CD4-positive, CD25-positive, alpha-beta regulatory T cell (primary cell): ENCODE measurements at places on chromosomes 3 and 15. TPM values are rescaled to one million over a fixed set of nuclear protein-coding genes. Genes with fewer than 3 reads are reported as not detected.

GRCh38 chr3:139378587-139379241 is 10.7 kb downstream of the COPB2 start:
- no peak for DNase-seq

DNA sequence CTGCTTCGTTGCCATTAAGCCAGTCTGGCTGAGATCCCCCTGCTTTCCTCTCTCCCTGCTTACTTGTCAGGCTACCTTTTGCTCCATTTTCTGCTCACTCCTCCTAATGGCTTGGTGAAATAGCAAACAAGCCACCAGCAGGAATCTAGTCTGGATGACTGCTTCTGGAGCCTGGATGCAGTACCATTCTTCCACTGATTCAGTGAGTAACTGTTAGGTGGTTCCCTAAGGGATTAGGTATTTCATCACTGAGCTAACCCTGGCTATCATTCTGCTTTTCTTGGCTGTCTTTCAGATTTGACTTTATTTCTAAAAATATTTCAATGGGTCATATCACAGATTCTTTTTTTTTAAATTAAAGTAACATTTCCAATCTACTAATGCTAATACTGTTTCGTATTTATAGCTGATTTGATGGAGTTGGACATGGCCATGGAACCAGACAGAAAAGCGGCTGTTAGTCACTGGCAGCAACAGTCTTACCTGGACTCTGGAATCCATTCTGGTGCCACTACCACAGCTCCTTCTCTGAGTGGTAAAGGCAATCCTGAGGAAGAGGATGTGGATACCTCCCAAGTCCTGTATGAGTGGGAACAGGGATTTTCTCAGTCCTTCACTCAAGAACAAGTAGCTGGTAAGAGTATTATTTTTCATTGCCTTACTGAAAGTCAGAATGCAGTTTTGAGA is 25.0 kb downstream of the CTNNB1 start:
- no peak for DNase-seq

GRCh38 chr15:38538328-38539007 is 26.1 kb downstream of the RASGRP1 start:
- no peak for DNase-seq

DNA sequence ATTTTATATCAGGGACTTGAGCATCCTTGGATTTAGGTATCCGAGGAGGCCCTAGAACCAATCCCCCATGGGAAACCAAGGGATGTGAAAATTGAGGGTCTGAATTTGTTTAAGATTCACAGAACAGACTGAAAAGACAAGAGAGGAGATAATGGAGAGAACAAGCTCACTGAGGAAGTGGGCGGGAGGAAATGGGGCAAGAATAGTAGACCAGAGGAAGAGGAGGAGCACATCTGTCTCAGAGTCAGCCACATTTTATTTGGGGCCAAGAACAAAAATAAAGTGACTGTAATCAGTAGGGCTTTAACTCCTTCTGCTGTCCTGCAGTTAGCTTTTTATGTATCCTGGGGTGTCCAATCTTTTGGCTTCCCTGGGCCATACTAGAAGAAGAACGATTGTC is 63.8 kb downstream of the BLM start:
- DNase-seq, result peak; percentile 10

Gene CAMP
- not detected for total RNA-seq

Gene C2CD4A
- 0.17 TPM for total RNA-seq

- DNase-seq, result peak; percentile 39
Observed at GRCh38 chr3:18847583-18848197, 300.6 kb upstream of the KCNH8 start.

Gene TMC3
- not detected for total RNA-seq

GRCh38 chr3:4828279-4829030 is 150.8 kb upstream of the BHLHE40 start:
- no peak for DNase-seq

DNA sequence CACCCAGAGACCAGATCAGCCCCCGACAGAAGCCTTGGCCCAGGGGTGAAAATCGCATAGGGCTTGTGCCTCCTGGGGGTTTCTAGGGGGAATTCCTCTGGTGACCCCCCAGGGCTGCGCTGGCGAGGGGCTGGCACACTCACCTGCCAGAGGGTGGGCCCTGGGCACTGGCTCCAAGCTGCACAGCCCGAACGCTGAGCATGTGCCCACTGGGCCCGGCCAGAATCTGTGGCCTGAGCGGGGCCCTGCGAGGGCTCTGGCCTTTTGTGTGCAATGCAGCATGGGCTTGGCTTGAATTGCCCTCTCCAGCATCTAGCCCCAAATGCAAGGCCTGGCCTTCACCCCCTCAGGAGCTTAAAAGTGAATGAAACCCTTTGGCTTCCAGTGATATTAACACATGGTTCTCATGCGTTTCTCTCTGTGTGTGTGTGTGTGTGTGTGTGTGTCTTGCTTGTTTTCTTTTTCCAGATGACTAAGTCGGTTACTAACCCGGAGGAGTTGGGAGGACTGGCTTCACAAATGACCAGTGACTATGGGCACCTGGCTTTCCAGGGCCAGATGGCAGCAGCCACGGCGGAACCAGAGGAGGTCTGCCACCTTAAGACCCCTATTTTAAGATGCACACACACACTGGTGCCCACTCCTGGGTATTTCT is 259.1 kb upstream of the TPM1 start:
- DNase-seq, result no peak

DNA sequence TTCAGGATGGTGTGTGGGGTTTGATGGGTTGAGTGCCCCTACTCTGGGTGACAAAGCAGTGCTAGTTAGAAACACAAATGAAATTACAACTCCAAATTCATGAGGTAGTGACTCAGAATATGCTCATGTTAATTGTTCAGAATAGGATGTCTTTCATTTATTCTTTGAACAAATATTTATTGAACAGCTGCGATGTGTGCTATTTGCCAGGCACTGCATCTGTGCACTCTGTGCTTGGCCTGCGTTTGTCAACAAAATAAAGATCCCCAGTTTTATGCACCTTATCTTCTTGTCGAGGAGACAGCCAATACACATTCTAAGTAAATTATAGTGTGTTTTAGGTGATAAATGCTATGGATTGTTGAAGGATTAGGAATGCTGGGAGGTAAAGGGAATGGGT is 27.3 kb downstream of the MED12L start:
- DNase-seq, result no peak

DNA sequence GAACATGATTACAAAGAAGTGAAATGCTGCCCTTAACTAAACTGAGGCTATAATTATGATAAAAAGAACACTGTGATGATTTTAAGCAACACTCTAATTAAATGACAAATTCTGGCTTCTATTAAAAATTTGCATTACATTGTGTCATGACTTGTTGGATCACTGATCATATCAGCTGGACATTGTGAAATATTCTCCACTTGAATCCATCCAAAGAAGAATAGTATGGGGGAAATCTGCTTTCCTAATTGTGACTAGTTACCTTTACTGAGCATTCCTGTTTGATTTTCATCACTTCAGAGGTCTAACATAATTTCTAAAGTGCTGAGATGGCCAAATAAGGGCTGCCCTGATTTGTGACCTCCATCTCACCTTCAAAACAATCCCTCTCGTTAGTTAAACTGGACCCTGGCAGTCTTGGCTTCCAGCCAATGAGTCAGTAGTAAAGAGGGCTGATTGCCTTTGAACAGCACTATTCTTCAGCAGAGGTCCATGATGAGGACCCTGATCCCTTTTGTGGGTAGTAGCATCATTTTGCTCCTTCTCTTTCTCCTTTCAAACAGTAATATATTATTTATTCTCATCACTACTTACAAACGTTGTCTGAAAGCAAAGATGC is 53.5 kb upstream of the LEKR1 start:
- no peak for DNase-seq

Gene STAC
- total RNA-seq, result 0.62 TPM

DNA sequence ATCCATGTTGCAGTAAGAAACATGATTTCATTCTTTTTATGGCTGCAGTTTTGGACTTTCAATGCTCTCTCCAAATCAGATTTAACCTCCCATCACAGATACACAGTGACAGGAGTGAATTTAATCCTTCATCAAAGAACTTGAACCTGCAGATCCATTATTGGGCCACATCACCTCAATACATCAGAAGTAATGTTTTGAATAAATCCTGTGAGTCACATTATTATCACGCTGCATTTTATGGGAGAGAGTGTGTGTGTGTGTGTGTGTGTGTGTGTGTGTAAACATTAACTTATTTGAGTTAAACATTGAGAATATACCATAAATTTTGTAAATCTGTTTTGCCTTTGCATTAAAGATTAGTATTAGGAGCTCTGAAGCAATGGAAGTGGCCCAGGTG is 316.7 kb downstream of the FOXP1 start:
- no peak for DNase-seq

- DNase-seq, result no peak
Observed at GRCh38 chr15:37847776-37848175, 86.7 kb upstream of the TMCO5A start.

- no peak for DNase-seq
Observed at GRCh38 chr15:46039703-46040102, 404.9 kb downstream of the SQOR start.

DNA sequence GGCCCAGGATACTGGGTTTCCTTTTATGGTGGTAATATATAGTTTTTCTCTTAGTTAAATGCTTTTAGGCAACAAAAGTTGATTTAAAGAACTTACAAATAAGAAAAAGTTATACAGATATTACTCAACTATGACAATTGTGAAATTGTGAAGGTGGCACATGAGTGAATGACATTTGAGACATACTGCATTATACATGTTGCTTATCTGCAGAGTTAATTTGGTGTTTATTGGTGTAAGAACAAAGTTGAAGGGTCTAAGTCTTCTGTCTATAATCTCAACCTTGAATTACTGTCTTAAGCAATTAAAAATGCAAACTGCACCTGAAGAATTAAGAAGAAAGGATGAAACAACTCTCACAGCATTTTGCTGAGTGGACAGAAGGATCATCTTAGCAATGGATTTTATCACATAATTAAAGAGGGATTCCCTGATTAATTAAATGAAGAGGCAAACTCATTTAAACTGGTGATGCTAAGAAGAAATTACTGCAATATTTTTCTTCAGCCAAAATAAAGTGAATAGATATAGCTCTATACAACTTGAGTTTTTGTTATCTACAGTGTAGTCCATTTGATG is 298.9 kb upstream of the TGFBR2 start:
- no peak for DNase-seq

Gene CPNE9
- not detected for total RNA-seq

DNA sequence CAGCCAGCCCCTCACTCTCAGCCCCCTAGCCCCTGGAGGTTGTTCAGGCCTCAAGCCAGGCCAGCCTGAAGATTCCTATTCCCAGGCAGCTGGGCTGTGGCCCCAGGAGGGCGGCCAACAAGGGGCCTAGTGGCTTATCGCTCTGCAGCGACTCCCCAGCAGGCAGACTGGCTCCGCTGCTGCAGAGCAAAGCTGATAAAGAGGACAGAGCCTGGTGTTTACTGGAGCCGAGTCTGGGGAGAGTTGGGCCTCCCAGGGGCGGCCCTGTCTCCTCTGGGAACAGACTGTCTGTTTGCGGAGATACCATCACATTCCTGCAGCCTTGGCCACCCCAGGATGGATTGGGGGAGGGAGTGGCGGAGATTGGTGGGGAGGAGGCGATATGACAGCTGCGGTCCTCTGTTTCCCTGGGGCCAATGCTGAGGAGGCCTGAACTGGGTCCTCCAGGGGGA is 22.4 kb upstream of the SMAD6 start:
- no peak for DNase-seq

DNA sequence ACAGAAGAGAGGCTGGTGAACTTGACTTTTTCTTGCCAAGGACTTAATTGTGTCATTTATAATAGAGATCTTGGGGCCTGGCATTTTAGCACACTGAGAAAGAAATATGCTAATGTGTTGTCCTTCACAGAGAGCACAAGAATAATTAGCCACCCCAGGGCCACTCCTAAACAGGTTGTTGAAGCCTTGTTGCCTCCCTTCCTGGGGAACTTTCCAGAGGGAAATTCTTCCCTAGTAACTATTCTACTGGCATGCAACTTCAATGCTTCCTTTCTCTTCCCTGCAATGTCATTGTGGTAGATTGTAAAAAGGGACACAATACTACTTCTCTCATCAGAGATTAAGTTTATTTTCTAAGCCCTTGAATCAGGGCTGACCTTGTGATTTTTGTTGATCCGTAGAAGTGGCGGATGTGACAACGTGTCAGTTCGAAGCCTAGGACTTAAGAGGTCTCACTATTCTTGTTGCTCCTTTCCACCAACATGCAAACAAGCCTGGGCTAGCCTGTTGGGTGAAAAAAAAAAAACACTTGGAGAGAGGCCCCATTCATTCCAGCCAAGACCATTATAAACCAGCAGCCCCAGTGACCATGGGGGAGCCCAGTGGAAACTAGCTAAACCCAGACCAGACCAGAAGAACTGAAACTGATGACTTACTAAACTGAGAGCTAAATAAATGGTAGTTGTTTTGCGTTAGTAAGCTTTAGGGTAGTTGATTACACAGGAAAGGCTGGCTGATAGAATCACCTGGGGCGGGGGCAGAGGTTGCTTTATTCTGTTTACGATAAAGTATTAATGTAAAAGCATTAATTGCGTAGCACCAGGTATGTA is 287.2 kb downstream of the SHQ1 start:
- DNase-seq, result no peak

Gene TTLL13
- 0.25 TPM for total RNA-seq

- no peak for DNase-seq
Observed at GRCh38 chr3:175199961-175200360, 340.8 kb downstream of the NAALADL2 start.

Gene INSYN1
- not detected for total RNA-seq

Gene C3orf20
- total RNA-seq, result 0.37 TPM

DNA sequence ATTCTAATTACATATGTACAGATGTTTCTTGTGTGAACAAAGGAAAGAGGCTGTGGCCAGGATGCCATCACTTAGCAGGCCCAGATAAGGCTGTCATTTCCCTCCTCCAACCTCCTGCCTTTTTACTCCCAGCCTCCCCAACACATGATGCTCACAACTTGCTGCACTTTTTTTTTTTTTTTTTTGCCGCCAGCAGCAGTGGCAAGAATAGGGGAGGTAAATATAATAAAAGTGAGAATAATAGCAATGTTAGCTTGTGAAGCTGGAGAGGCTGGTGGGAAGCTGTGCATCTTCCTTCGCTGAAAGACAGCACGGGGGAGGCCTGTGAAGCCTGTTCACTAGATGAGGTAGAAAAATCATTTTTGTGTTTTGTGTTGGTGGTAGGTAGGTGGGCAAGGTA is 42.5 kb upstream of the MYO5C start:
- DNase-seq, result peak; percentile 40

- no peak for DNase-seq
Observed at GRCh38 chr3:147189016-147189415, 217.3 kb downstream of the ZIC4 start.

DNA sequence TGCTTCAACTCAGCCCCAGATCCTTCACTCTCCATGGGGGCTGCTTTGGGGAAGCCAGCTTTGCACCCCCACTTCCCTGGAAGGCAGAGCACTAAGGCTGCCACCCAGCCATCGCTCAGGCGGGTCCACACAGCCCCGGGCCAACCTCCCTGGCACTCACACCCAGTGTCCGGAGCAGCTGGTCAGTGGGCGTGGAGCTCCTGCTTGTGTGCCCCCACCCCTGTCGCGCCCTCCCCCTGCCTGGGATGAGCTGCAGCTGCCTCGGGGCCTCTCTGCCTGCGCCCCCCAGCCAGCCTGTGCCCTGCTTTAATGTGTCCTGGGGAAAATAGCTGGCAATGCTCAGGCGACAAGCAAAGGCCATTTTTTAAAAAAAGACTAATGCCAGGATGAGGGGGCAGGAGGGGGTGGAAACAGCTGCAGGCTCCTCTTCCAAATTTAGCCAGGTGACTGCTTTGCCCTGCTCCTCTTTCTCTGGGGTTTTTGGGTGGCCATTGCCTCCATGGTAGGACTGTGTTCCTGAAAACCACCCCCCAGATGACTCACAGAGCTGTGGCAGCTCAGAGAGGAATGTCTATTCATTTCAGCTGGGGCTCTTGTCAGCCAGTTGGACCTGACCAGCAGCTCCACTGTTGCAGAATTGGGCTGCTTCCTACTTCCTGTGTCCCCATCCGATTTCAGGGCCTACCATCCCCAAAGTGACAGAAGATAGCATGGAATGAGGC is 65.0 kb downstream of the CEMIP start:
- no peak for DNase-seq

Gene ZNF860
- not detected for total RNA-seq
